Epithelial cell of umbilical artery (primary cell): ENCODE measurements at places on chromosomes 3 and 15. TPM values are rescaled to one million over a fixed set of nuclear protein-coding genes. Genes with fewer than 3 reads are reported as not detected.

Gene ALDH1L1
- total RNA-seq: not detected in 2 replicates

Gene MFAP1
- total RNA-seq: 26.6 and 40.0 TPM in 2 replicates

Gene CLDN18
- not detected in 2 replicates for total RNA-seq

Gene EFCC1
- 0.32 TPM in 1 of 2 replicates, not detected in the other for total RNA-seq

Gene SAMD7
- not detected in 2 replicates for total RNA-seq

Gene ARMC8
- total RNA-seq: 45.8 and 59.0 TPM in 2 replicates

Gene ACKR4
- total RNA-seq: 0.32 and 3.6 TPM in 2 replicates

Gene CDHR4
- not detected in 2 replicates for total RNA-seq

Gene BUB1B
- total RNA-seq: 30.2 and 33.7 TPM in 2 replicates

Gene PIGZ
- 2.3 and 2.6 TPM in 2 replicates for total RNA-seq

Gene SGO1
- 7.5 and 9.3 TPM in 2 replicates for total RNA-seq

Gene CTXN2
- total RNA-seq: not detected in 2 replicates

Gene HGD
- total RNA-seq: 0.32 TPM in 1 of 2 replicates, not detected in the other

Gene CCR3
- total RNA-seq: not detected in 2 replicates

Gene CHRM5
- total RNA-seq: not detected in 2 replicates

Gene RPUSD2
- total RNA-seq: 17.5 and 19.0 TPM in 2 replicates

Gene CIB2
- 2.0 and 2.6 TPM in 2 replicates for total RNA-seq

Gene CX3CR1
- total RNA-seq: not detected in 2 replicates

Gene GPR15
- not detected in 2 replicates for total RNA-seq

Gene HTR3E
- not detected in 2 replicates for total RNA-seq

Gene SPSB4
- total RNA-seq: under 0.01 and 0.15 TPM in 2 replicates

Gene ANKRD63
- not detected in 2 replicates for total RNA-seq

Gene TEX9
- total RNA-seq: 1.9 and 3.2 TPM in 2 replicates

Gene FAM3D
- under 0.01 and 0.61 TPM in 2 replicates for total RNA-seq

Gene DRD3
- not detected in 2 replicates for total RNA-seq

Gene NLGN1
- 11.7 and 25.5 TPM in 2 replicates for total RNA-seq

Gene SRGAP3
- total RNA-seq: under 0.01 TPM in 1 of 2 replicates, not detected in the other

Gene ZNF774
- total RNA-seq: 0.97 and 3.8 TPM in 2 replicates

Gene RABL3
- 14.9 and 33.6 TPM in 2 replicates for total RNA-seq

Gene BTBD1
- 107 and 110 TPM in 2 replicates for total RNA-seq

Gene MYO5C
- 2.9 and 11.9 TPM in 2 replicates for total RNA-seq

Gene ELL3
- total RNA-seq: 1.1 and 4.5 TPM in 2 replicates

Gene SV2B
- not detected in 2 replicates for total RNA-seq

Gene SLC41A3
- total RNA-seq: 34.1 and 35.7 TPM in 2 replicates

Gene QARS1
- 167 and 271 TPM in 2 replicates for total RNA-seq

Gene LIPH
- not detected in 2 replicates for total RNA-seq

Gene STXBP5L
- total RNA-seq: not detected in 2 replicates

Gene NRROS
- total RNA-seq: 3.2 and 4.1 TPM in 2 replicates

Gene SEMA3B
- total RNA-seq: 0.65 and 1.4 TPM in 2 replicates

Gene ARNT2
- total RNA-seq: 0.15 TPM in 1 of 2 replicates, not detected in the other

Gene MLF1
- 7.9 and 9.7 TPM in 2 replicates for total RNA-seq

Gene TM4SF1
- total RNA-seq: 1,177 and 1,280 TPM in 2 replicates

Gene FGF7
- total RNA-seq: 0.32 and 0.61 TPM in 2 replicates

Gene NIPA2
- 74.1 and 83.0 TPM in 2 replicates for total RNA-seq

Gene RFTN1
- total RNA-seq: 22.1 and 29.3 TPM in 2 replicates

Gene CSTA
- not detected in 2 replicates for total RNA-seq

Gene UCN2
- not detected in 2 replicates for total RNA-seq

Gene MNS1
- total RNA-seq: 0.65 and 1.5 TPM in 2 replicates

Gene SRP14
- 212 and 340 TPM in 2 replicates for total RNA-seq

Gene SEMA6D
- 1.5 and 1.6 TPM in 2 replicates for total RNA-seq

Gene MITF
- total RNA-seq: 2.3 TPM in 2 replicates

Gene RMDN3
- total RNA-seq: 20.8 and 43.0 TPM in 2 replicates

Gene RHOV
- total RNA-seq: under 0.01 and 0.15 TPM in 2 replicates

Gene PLSCR5
- total RNA-seq: not detected in 2 replicates

Gene OSBPL10
- total RNA-seq: 15.8 and 19.5 TPM in 2 replicates

Gene SLC28A1
- total RNA-seq: not detected in 2 replicates

Gene REC114
- not detected in 2 replicates for total RNA-seq

Gene TRPM1
- total RNA-seq: under 0.01 TPM in 1 of 2 replicates, not detected in the other

Gene NR2E3
- 0.15 and 0.32 TPM in 2 replicates for total RNA-seq

Gene GHSR
- not detected in 2 replicates for total RNA-seq
